ENCODE measurements at places on chromosomes 3 and 15.

DNA sequence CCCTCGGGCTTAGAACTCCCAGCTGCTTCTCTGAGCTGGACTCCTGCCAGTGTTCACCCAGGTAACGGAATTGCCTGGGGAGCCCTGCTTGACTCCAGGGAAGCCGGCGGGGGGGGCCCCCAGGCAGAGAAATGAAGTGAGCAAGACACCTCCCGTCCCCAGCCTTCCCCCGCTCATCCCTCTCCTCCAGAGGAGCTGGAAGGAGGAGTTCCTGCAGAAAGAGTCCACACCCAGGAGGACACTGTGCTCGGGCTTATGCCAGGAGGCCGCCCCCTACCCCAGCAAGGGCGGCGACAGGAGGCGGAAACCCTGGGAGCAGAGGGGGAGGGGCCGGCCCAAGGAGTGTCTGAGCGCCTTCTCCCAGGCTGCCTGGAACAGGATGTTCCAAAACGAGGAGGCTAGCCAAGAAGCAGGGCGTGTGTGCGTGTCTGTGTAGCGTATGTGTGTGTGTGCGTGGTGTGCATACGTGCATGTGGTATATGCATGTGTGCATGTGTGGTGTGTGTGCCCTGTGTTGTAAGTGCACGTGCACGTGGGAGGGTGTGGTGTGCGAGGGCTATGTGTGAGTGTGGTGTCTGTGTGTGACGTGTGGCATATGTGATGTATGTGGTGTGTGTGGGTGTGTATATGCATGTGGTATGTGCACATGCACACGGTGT is 511.3 kb downstream of the SHQ1 start:
- DNase-seq = no peak

DNA sequence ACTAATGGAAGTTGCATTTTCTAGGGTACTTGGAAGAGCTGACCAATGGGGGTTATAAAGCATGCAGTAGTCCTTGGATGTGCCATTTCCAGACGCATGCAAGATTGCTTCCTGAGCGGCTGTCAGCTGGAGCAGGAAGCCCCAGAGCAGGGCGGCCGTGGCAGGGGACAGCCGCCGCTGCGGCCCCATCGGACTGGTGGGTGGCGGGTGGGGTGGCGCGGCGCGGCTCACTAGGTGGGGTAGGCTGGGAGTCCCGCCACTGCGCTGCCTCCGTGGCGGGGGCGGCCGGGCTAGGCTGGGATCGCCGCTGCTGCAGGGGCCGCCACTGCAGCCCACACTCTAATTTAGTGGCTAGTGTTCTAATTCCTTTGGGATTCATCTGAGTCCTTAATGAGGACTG is 56.5 kb upstream of the FGF7 start:
- DNase-seq = no peak

- DNase-seq = no peak
Measured at GRCh38 chr15:74421302-74422245, 12.2 kb downstream of the SEMA7A start.

- no peak for DNase-seq
Measured at GRCh38 chr3:148439254-148439822, 258.4 kb upstream of the AGTR1 start.

GRCh38 chr15:66006986-66007385 is 137.7 kb downstream of the RAB11A start:
- no peak for DNase-seq

GRCh38 chr15:90042766-90043529 is 41.8 kb downstream of the ZNF710 start:
- DNase-seq = no peak

DNA sequence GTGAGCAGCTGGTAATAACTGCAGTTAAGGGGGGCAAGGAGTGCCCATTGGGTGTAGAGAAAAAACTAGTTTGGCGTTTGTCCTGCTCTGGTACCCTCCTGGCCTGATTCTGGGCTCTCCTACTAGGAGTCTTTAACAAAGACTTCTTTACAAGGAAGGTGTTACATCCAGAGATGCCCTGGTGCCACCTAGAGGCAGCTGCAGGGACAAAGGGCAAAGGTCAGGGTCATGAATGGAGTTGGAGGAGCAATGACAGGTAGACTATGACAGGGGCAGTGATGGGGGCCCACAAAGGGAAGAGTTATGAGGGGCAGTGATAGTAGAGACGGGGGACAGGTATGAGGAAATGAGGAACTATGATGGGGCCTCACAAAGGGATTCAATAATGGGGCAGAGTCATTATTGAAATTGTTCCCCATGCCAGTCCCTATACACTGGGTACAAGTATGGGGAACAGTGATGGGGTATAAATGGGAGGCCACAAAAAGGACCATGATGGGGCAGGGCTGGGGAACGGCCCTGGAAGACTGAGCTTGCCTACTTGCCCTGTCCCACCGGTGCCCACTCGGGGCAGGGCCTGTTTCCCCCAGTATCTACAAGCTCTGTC is 7.9 kb downstream of the CCDC71 start:
- DNase-seq = peak; percentile 68

GRCh38 chr15:29568840-29569532 is 253.3 kb downstream of the TJP1 start:
- no peak for DNase-seq

DNA sequence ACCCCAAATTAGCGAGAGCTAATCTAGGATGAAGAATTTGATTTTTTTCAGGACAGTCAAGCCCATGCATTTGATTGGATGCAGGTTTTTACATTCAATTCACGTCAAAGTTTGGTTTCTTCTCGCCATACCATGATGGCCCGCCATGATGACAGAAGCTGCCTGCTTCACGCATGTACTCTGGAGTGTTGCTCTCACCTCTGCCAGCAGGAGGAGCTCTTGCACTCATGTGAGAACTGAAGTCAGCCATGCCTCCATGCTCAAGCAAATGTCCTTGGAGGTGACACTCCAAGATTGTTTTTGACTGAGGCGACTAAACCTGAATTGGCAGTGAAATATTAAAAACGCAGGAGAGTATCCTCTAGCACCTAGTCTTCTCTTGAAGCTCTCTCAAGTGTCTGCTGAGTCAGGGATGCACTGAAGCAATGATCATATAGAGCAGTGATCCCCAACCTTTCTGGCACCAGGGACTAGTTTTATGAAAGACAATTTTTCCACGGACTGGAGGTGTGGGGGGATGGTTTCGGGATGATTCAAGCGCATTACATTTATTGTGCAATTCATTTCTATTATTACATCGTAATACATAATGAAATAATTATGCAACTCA is 120.9 kb downstream of the SAMMSON start:
- peak; percentile 59 for DNase-seq

DNA sequence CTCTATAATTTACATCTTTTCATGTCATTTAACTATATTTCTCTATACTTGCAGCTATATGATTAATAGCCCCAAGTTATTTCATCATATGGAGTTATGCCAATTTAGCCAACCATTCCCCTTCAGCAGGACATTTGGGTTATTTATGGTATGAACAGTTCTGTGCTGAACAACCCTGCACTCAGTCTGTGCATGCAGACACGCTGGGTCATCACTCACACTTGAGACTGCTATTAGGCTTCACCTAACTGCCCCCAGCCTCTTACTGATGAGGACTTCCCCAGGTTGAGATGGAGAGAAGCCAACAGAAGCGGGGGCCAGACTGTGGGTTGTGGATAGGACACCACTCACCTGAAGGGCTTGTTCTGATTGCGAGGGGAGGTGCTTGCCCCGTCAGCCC is 7.3 kb downstream of the TADA3 start:
- DNase-seq = no peak
